ENCODE measurements at places on chromosomes 12 and 14.

- no peak for DNase-seq
These were observed 127.6 kb downstream of the WIF1 start for GRCh38 chr12:64993461-64993860.

GRCh38 chr12:5416571-5416970 is 15.3 kb upstream of the NTF3 start:
- DNase-seq, result no peak

GRCh38 chr14:31084385-31084784 is 58.2 kb upstream of the STRN3 start:
- DNase-seq, result no peak

- no peak for DNase-seq
These were observed 103.8 kb upstream of the ETV6 start for GRCh38 chr12:11545484-11546330.

DNA sequence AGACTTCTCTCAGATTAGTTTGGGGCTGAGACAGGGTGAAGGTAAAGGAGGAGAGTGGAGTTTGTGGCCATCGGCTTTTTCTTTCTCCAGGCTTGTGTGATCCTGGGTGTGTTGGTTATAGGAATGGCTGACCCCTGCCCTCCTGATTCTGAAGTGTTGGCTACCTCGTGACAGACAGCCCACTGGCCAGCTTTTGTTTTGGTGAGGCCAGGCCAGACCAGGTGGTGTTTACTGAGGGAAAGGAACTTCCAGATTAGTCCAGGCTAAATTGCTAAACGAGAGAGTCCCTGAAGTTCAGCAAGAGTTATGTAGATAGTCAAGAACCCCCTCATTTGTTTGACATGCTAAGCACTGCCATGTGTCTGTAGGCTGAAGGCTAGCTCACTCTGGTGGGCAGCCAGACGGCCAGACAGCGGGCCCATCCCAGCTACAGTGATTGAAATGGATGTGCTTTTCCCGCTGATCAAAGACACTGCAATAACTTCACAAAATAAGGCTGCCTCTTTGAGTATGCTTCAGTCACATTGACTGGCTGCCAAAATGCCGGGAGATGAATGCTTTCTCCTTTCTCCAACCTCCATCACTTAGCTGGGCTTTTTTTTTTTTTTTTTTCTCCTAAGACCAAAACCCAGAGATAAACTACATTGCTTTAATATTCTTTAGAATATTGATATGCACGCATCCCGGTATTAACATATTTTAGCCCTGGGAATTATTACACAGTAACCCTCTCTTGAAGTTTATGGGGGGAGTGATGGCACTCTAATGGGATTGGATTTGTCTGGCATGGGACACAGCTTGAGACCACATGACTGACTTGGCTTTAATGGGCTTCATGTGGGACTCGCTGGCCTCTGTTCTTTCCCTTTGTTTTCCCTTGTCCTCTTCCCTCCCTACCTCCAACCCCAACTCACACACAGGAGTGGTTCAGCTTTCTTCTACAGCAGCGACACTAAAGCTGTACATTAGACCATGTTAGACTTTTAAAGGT is 76.9 kb downstream of the SMOC1 start:
- no peak for DNase-seq

- no peak for DNase-seq
These were observed 690.5 kb downstream of the C12orf50 start for GRCh38 chr12:87338681-87339080.

- peak; percentile 37 for DNase-seq
These were observed 9.5 kb upstream of the CSAD start for GRCh38 chr12:53190108-53190729.

DNA sequence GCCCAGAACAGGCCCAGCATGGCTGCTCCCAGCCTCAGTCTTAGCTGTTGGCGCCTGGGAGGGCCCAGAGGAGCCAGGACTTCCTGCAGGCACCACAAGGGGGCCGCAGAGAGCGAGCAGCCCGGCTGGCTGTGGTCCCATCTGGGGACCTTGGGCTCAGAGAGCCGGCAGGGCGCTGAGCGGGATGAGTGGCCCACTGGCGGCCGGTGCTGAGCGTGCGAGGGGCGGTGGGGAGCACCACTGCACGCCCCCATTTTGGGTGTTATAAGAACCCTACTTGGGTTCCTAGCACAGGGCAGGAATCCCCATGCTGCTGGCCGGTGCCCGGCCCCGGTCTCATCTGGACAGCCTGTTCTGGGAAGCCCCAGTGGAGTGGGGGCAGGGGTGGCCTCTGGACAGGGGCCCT is 25.9 kb upstream of the CRIP2 start:
- peak; percentile 24 for DNase-seq

GRCh38 chr12:52494518-52494917 is 1.5 kb upstream of the KRT6A start:
- DNase-seq, result no peak

DNA sequence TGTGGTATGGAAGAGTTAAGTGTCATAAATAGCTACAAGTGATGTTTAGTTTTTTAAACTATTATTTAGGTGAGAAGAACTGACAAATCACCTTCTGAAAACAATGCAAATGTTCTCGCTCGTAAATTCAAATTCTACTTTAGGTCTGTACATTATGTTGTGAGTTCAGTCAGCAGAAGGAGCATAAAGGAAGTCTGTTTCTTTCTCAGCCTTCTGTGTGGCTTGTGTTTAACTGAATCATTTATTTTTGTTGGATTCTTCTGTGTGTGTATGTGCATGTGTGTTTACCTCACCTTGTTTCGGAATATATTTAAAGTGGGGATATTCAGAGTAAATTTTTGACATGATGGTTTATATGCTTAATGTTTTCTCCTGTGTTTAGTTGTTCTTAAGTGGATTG is 285.9 kb downstream of the TMTC2 start:
- DNase-seq, result no peak

GRCh38 chr12:89960607-89961394 is 252.2 kb upstream of the ATP2B1 start:
- DNase-seq, result no peak

DNA sequence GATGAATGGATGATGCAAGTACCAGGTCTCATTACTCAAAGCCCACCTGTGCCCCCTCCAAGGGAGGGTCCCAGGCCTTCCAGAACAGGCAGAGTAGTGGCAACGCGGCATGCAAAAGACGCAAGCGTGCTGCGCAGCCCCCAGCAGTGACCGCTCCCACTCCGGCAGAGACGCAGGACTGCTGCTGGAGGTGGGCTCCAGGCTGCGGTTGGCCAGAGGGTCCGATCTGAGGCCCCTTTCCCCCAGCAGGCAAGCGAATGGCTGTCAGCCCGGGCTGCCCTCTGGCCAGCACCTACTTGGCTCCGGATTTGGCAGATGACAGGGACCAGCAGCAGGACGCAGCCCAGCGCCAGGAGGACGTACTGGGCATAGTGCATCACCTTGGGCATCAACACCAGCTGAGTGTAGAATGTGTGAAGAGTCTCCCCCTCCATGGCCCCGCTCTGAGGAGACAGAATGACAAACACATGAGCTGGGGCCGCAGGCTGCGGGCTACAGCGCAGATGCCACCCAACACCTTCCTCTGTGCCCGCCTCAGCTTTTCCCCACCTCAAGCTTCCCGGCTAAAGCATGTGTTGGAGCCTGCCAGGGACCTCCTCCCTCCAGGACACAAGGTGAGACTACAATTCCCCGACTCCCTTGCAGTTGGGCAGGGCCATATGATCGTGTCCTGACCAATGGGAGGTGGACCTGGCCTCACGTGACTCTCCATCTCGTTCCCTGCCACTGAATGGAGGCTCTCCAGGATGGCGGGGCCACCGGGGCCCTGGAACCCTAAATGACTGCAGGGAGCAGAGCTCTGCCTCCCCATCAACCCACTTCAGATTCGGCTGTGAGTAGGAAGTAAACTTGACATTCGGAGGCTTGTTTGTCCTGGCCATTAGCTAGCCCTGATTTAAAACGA is 77.4 kb downstream of the SCARB1 start:
- DNase-seq, result peak; percentile 88

DNA sequence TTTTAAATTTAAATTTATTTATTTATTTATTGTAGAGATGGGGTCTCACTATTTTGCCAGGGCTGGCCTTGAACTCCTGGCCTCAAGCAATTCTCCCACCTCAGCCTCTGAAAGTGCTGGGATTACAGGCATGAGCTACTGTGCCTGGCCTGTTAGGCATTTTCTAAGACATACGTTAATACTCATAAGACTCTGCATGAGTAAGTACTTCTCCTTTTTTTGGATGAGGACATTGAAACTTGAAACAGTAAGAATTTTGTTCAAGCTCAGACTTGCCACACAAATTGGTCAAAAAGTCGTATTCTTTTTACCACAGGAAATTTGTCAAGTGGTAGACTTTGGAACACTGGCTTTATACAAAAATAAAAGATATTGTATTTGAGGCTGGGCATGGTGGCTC is 187.4 kb upstream of the RASSF8 start:
- peak; percentile 2 for DNase-seq

DNA sequence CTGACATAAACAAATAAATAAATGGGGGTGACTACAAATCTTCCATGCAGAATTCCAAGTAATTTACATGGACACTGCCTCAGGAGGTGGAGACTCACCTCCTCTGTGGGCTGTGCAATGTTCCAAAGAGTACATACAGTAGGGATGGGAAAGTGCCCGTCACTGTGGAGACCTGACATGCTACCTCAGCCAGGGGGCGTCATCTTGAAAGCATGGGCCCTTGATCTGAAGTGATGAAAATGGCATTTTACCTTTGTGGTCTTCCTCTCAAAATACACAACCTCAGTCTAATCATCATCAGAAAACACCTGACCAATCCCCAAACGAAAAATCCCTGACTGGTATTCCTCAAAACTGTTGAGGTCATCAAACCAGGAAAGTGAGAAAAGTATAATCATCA is 48.4 kb downstream of the ANAPC7 start:
- peak; percentile 18 for DNase-seq

- DNase-seq, result peak; percentile 94
These were observed 78.0 kb downstream of the LRRC74A start for GRCh38 chr14:76904100-76904739.

DNA sequence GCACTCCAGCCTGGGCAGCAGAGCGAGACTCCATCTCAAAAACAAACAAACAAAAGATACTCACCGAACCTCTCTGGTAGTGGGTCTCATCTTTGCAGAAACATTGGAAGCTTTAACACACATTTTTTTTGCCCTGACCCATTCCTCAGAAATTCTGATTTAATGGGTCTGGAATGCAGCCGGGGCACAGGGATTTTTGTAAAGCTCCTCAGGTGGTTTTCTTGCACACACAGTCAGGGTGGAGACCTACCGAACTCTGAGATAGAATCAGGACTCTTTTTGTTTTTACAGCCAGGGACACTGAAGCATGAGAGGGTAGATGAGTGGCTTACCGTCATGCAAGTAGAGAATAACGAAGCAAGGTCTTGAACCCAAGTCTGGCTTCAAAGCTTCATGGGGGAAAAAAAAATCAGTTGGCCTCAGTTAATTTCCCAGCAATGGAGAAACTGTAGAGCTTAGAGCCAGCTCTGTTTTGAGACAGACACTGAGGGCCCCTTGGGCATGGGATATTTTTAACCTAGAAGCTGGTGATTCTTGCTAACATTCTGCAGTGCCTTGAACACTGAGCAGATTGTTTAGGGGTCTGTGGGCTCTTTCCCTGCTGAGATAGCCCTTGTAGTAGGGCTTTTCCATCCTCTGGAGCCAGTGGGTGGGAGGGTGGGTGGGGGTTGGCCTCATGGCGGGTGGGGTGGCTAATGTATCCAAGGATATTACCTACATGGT is 4.8 kb downstream of the RNU4-2 start:
- DNase-seq, result no peak

DNA sequence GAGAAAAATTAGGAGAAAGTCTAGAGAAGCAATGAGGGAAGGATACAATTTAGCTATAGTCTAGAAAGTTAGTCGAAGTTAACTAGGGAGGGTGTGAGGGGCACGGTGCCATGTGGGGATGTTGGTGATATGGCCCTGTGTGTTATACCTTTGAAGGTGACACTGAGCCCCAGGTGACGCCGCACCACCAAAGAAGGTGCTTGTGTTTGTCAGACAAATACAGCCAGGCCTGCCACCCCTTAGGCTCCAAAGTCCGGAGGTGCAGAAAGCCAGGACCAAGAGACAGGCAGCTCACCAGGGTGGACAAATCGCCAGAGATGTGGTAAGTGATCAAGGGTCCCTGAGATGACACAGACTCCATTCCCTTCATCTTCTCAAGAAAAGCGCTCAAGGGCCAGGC is 1.1 kb downstream of the C1S start:
- DNase-seq, result no peak

DNA sequence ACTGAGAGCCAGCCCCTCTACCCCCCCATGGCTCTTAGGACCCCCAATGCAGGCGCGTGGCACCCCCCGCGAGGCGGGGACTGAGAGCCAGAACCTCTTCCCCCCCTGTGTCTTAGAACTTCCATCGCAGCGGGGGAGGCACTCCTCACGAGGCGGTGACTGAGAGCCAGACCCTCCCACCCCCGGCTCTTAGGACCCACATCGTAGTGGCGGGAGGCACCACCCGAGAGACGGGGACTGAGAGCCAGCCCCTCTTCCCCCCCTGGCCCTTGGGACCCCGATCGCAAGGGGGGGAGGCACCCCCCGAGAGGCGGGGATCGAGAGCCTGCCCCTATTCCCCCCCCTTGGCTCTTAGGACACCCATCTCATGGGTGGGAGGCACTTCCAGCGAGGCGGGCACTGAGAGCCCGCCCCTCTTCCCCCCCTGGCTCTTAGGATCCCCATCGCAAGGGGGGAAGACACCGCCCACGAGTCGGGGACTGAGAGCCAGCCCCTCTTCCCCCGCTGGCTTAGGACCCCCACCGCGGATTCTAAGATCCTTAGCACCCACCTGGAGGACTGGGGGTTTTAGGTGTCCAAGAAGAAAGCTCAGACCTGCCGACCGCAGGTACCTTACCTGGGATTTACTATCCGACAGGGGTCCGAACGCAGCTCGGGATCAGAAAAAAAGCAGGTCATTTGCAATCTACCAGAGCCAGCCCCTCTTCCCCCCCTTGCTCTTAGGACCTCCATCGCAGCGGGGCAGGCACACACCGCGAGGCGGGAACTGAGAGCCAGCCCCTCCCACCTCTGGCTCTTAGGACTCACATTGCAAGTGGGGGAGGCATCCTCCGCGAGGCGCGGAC is 44.9 kb downstream of the DDX11 start:
- no peak for DNase-seq

DNA sequence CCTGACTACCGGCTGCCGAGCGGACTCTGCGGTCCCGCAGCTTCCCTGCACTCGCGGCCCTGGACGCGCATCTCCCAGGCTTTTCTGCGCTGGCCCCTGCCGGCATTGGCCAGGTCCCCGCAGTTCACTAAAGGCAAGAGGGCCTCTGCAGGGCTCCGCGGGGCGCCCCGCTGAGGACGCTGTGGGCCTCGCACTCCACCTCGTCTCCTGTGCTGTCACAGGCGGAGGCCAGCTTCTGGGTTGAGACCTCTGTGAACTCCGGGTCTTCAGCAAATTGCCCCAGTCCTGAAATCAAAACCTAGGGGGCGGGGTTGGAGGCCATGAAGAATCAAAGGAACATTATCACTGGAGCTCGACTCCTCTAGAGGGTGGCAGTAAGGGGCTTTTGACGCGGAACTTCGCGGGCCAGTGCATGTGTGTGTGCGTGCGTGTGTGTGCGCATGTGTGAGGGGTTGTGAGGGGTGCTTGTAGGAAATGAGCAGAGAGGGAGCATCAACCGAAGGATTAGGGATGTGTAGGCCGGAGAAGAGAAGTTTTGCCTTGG is 68.5 kb upstream of the CAPRIN2 start:
- DNase-seq, result no peak
